ENCODE measurements at places on chromosomes 12 and 14.

GRCh38 chr12:50232771-50233209, 50.5 kb downstream of the LIMA1 start:
- no peak for DNase-seq

DNA sequence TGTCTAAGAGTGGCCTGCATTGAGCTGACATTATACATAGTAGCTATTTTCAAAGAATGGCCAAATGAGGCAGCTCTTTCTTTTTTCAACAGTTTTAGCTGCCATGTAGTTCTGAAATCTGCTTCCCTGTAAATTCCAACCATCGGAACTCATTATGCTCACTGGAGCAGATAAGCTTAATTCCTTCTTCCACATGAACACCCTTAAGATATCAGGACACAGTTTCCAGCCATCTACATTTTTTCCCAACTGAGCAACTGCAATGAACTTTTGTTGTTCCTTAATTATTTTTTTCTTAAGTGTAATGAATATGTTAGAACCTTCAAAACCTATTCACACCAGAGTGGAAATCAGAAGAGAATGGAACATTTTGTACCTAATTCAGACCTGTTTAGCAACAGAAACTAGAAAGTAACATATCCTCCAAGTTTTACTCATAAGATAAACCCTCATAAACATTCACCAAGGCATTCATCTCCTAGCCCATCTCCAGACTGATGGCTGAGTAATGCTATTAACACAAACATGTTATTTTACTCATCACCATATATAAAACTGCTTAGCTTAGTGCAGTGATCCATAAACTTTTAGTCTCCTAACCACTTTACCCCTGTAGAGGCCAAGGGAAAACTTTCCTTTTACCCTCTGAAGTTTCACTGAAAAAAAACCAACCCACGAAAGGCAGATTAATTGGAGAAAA, 296.1 kb upstream of the SYT1 start:
- no peak for DNase-seq

DNA sequence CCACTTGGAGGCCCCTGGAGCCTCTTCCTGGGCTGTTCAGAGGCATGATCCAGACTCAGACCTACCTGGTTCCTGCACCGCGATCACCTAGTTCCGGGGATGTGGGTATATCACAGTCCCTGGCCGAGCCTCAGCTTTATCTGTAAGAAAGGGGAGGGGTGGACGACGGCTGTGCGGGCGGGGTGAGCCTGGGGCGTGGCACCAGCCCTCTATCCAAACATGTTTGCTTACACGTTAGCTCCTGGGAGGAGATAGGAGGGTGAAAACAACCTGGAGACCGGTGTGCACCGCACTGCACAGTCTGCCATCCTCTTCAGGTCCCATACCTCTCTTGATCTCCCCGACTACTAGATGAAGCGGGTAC, 1.2 kb downstream of the ANKRD9 start:
- no peak for DNase-seq

DNA sequence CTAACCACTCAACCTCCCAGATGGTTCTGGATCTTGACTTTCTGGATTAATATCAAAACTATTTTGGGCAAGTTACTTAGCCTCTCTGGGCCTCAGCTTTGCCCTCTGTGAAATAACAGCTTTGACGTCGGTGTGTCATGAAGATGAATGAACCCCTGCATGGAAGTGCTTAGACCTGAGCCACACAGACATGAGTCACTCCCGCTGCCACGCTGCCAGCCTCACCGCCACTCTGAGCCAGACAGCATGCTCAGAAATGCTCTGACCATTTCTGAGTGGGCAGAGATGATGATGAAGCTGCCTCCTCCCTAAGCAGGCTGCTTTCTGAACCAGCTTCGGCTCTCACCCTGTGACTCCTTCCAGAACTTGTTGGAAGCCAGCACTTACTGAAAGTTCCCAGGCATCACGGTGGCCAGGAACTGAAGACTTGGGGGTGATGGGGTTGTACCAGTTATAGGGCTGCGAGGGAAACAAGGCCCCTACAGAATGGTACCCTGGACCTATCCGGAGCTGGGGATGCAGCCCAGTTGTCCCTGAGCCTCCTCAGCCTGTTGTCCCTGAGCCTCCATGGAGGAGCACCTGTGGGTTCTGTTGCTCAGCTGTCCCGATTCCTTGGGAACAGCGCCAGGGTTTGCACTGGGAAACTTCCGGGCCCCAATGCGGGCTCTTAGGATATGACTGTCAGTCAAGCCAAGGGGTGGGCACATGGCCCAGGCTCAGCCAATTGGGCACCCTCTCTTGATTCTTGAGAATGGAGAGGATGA, 2.0 kb upstream of the CCDC197 start:
- DNase-seq, result no peak

DNA sequence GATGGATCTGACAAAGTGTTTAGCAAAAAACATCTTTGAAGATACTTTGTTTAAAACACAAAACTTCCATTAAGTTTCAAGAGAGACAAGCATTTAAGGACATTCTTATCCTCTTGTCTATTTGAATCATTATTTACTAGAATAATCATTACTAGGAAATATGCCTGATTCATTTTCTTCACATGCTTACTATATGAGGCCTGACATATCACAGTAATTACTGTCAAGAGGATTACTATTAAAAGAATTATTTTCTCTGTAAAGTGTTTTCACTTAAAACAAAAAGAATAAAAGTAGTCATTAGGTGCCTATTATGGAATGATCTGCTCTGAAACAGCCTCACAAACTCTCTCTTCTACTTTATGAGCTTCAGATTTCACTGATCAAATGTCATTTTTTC, 402.1 kb upstream of the MGAT4C start:
- DNase-seq, result no peak
